ENCODE measurements at places on chromosomes 1 and 21.

GRCh38 chr1:9689011-9689706, 37.6 kb downstream of the PIK3CD start:
- peak; percentile 87 for DNase-seq

GRCh38 chr1:85460555-85461088, 4.3 kb downstream of the DDAH1 start:
- DNase-seq, result no peak

GRCh38 chr1:207228987-207229386, 92.5 kb upstream of the CD55 start:
- DNase-seq, result no peak

- DNase-seq, result peak; percentile 13
Measured at GRCh38 chr1:2376931-2377672, 14.3 kb downstream of the MORN1 start.

- no peak for DNase-seq
Measured at GRCh38 chr1:216528816-216529215, 105.6 kb upstream of the USH2A start.

GRCh38 chr1:21781815-21782348, 1.1 kb downstream of the USP48 start:
- no peak for DNase-seq

GRCh38 chr1:56904663-56905397, 50.2 kb downstream of the C8A start:
- no peak for DNase-seq

GRCh38 chr1:35298464-35298863, 30.0 kb downstream of the ZMYM4 start:
- DNase-seq, result no peak

DNA sequence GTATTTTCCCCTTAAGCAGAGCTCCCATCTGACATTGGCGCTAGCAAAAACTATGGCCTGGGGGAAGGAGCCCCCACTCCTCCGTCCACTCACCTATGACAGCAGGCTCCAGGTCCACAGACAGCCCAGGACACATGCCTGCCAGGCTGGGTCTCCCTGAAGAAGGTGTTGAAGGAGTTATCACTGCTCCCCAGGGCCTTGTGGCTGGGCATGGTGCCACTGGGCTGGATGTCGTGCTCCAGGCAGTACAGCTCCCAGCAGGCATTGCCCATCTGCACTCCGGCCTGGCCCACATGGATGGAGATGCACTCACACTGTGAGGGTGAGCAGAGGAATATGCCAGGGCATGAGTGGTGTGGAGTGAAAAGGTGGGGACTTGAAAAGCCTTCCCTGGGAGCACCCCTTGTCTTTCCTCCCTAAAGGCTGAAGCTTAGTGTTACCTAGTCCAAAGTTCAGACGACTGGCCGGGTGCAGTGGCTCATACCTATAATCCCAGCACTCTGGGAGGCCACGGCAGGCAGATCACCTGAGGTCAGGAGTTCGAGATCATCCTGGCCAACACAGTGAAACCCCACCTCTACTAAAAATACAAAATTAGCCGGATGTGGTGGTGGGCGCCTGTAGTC, 30.0 kb downstream of the RABIF start:
- peak; percentile 41 for DNase-seq

DNA sequence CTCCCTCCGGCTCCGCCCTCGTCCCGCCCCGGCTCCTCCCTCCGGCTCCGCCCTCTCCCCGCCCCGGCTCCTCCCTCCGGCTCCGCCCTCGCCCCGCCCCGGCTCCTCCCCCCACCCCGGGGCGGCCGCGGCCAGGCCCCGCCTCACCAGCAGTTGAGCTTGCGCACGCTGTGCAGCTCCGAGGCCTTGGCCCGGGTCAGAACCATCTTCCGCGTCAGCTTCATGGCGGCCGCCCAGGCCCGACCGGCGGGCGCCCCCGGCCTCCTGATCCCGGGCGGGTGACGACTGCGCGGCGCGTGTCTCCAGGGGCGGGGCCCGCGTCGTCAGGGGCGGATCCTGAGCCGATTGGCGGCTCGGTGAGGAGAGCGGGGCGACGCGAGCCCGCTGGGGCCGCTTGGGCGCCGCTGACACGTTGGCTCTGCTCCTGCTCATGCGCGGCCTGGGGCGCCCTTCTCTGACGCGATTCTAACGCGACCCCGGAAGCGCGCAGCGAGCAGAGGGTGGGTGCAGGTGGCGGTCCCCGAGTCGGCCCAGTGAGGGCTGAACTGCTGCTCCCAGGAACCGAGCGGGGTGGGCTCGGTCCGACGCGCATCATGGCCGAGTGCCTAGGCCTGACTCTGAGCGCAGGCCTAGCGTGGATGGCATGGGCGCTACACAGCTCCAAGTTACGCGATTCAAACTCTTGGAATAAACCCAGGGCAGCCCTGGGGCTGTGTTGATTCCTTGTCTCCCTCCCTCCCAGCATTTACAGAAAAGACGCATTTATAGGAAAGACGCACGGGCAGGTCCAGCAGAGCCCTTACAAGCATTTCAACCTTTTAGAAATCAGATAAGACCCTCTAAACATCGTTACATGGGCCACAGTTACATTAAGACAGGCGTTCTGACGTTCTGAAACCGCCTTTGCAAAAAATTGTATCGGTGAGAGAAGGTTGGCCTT, at the start of gene CFAP410:
TSS of gene CFAP410 (minus strand) at position 420 of the 940 bp plus-strand sequence. CDS start at position 224, 196 bp downstream.
- peak; percentile 96 for DNase-seq

- no peak for DNase-seq
Measured at GRCh38 chr1:112935461-112936111, 20.4 kb downstream of the SLC16A1 start.

DNA sequence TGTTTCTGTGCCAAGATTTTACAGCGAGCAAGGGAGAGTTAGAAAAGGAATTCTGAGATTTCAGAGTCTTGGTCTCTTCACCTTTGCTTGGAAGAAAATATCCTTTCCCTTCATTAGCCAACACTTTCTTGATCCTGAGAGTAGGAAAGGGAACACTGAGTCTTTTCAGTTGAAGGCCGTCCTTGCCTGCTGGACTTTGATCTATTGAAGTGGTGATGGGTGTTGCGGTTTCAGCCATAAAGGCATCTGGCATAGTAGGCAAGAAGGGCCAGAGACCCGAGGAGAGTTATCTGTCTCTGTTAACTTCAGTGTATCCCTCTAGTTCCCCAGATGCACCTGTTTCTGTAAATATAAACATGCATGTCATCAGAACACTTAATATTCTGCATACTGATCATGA, 9.7 kb downstream of the SELE start:
- no peak for DNase-seq

All from heart right ventricle (tissue), 16 donors.